ENCODE measurements at places on chromosomes 1 and 21.

GRCh38 chr1:61403679-61404596 is 321.0 kb downstream of the TM2D1 start:
- no peak for DNase-seq

DNA sequence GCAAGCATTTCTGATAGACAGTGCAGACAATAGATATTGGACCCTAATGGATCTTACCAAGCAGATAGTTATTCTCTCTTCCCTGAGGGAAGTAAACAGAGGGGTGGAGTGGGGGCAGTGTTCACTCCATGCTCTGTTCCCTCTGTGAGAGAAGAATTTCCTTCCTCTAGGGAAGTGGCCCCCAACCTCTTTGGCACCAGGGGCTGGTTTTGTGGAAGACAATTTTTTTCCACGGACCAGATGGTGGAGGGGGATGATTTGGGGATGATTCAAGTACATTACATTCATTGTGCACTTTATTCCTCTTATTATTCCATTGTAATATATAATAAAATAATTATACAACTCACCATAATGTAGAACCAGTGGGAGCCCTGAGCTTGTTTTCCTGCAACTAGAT is 459.9 kb downstream of the ADGRL2 start:
- DNase-seq, result no peak

DNA sequence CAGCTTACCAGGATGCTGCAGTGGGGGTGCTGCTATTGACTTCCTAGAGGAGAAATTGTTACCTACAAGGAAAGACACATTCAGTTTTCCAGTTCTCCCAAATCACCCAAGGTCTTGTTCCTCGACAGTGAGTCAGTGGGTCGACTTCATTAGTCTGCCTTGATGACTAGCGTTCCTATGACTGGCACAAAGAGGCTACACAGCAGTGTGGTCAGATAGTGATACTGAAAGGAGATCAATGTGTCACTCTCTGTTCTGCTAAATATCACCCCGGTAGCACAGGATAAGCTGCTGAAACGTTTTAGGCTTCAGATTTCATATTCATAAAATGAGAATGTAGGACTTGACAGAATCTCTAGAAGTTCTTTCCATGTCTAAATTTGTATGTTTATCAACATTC is 357.4 kb downstream of the LMX1A start:
- no peak for DNase-seq

DNA sequence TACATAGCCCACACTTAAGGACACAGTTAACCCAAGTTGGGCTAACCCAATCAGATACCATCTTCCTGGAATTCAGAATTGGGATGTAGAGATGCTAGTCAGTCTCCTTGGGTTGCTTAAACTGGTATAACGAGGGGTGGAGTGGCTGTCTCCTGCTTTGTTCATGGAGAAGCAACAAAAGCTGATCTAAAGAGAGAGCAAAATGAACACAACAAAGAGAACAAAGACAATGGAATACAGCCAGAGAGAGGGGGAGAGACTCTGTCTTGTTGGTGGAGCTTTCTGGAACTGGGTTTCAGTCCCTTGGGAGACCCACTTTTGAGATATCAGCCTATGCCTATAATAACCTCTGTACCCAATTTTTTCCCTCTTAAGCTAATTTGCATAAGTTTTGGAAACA is 138.1 kb downstream of the ATG4C start:
- no peak for DNase-seq

GRCh38 chr1:174269989-174270651 is 110.8 kb downstream of the RABGAP1L start:
- no peak for DNase-seq

DNA sequence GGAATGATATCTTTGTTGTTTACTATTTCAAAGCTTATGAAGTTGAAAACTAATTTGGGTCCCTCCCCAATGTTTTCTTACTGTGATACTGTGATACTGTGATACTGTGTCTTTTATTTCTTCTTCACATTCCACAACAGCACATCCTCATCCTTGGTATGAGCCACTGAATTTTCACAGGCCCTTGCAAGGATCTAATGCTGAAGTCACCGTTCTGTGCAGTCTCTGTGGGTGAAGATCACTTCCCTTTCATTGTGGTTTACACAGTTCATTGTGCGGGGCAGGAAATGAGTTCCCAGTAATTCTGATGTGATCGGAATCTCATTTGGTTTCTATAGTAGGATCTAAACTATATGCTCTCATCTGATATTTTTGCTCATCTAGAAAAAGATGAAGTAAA is 32.1 kb upstream of the PAXBP1 start:
- DNase-seq, result no peak

- no peak for DNase-seq
Observed at GRCh38 chr1:175405766-175406165, 213.2 kb upstream of the KIAA0040 start.

- DNase-seq, result no peak
Observed at GRCh38 chr1:60866226-60866900, 216.0 kb upstream of the NFIA start.

DNA sequence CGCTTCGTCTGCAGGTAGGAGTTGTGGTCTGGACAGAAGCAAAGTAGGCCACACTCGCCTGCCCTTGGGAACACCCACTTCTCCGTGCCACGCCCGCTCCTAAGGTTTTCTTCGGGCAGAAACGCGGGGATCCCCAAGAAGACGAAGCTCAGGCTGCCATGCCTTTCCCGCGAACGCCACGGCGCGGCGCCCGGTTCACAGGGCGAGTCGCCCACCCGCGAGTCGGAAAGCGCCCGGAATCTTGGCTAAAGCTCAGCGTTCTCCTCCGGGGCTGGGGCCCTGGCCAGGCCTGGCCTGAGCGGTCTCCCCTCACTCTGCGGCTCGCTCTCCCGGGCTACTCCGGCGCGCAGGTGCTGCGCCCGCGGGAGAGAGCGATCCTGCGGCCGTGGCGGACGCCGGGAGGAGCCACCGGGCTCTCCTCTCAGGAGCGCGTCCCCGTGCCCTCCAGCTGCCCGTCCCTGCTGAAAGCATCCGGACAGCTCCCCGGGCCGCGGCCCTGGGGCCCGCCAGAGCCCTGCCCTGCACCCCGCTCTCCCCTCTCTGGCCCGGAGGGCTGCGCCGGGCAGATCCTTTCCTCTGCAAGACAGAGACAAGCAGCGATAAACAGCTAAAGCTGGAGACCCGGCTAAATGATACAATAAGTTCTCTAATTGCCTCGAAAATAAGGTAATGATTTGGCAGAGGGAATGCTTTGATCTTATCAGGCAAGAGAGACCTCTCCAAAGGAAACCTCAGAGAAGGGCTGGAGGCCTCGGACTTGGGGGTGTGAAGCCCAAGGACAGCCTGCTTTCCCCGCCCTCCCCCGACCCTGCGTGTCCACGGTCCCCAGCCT is 6.7 kb upstream of the WNT2B start:
- DNase-seq, result peak; percentile 85

- no peak for DNase-seq
Observed at GRCh38 chr1:233109096-233109495, 158.7 kb downstream of the NTPCR start.

DNA sequence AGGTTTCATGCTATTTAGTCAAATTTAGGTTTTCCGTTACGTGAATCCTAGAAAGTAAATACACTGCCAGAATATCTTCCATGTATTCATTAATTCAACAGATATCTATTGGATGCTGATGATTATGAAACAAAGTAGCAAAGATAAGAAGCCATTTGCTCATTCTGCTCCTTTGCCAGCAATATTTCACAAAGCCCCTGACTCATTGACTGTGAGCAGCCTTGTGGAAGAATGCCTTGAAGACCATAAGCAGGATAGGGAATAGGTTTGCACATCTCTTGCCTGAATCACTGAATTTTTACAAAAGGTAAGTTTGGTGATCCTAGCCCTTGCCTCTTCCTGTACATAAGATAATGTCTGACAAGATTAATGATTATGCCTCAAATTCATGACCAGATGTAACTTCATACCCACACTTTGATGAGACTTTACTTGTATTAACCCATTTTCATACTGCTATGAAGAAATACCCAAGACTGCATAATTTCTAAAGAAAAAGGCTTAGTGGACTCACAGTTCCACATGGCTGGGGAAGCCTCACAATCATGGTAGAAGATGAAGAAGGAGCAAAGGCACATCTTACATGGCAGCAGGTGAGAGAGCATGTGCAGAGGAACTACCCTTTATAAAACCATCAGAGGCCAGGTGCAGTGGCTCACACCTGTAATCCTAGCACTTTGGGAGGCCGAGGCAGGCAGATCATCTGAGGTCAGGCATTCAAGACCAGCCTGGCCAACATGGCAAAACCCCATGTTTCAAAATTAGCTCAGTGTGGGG is 1.6 kb upstream of the PIGK start:
- no peak for DNase-seq

GRCh38 chr1:48106049-48106448 is 108.9 kb upstream of the TRABD2B start:
- no peak for DNase-seq

DNA sequence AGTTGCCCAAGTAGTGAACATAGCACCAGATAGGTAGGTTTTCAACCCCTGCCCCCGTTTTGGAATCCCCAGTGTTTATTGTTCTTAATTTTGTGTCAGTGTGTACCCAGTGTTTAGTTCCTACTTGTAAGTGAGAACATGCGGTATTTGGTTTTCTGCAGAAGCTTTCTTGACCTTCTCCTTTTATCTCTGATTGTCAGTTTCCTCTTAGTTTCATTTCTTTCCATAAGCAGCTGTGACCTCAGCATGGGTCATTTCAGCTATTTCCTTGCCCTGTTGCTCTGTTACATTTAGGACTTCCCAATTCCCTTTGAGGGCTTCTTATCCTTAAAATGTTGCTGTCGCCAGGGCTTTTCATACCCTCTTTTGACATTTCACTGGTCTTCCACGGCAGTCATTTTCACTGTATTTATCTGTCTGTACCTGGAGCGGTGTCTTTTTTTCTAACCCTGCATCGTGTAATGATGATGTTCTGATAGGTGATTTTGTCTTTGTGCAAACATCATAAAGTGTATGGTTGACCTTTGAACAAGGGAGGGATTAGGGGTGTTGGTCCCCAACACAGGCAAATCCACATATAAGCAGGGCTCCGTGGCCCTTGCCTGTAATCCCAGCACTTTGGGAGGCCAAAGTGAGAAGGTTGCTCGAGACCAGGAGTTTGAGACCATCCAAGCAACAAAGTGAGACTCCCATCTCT is 15.0 kb downstream of the ITSN1 start:
- no peak for DNase-seq

DNA sequence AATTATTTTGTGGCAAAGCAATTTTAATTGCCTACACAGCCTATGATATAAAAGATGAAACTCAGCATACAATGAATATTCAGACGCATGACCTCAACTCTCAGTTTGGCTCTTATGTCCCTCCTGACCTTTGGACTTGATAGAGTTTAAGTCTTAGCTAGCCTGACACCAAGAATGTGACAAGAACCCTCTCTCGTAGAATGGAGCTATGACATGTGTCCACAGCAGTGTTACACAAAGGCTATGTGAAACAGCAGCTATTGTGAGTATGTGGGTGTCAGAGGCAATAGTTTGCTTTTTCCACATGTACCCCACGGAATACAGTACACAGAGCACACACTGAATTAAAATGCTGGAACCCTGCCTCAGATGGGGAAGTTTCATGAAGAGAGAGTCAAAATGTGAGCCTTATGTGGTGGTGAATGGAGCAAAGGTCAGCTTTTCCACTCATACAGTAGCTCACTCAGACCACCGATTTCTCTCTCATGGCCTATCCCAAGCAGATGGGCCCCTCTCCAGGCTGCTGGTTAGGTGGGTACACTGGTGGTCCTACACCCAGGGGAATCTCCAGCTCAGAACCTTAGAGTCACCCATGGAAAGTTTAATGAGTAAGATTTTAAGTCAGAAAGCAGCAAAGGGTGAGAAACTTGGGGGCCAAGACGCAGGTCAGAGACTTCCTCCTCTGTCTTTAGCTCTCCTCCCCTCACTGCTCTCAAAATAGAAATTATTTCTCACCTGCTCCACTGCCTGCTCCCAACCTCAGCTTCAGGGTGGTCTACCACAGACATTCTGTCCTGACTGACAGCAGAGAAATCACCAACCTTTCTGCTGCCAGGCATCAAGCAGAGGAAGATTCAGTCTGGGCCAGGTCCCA is 10.1 kb upstream of the XCL2 start:
- DNase-seq, result no peak

- DNase-seq, result no peak
Observed at GRCh38 chr1:224851848-224852261, 77.6 kb upstream of the DNAH14 start.

- no peak for DNase-seq
Observed at GRCh38 chr1:55448261-55448660, 233.1 kb upstream of the USP24 start.

DNA sequence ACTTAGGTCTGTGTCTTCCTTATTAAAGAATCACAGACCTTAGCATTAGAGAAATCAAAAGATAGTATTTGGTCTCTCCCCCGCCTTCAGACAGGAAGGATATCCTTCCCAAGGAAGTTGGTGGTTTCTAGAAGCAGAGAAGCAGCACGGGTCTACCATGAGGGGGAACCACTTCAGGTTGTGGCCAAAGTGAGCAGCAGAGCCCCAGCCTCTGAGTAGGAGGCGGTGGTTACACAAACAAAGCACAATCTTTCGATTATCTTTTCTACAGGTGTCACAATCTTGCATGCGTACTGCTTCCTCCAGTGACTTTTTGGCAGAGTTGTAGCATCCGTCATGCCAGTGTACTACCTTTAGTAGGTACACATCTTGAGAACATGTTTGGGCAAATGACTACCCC is 8.8 kb downstream of the PGLYRP4 start:
- DNase-seq, result no peak

DNA sequence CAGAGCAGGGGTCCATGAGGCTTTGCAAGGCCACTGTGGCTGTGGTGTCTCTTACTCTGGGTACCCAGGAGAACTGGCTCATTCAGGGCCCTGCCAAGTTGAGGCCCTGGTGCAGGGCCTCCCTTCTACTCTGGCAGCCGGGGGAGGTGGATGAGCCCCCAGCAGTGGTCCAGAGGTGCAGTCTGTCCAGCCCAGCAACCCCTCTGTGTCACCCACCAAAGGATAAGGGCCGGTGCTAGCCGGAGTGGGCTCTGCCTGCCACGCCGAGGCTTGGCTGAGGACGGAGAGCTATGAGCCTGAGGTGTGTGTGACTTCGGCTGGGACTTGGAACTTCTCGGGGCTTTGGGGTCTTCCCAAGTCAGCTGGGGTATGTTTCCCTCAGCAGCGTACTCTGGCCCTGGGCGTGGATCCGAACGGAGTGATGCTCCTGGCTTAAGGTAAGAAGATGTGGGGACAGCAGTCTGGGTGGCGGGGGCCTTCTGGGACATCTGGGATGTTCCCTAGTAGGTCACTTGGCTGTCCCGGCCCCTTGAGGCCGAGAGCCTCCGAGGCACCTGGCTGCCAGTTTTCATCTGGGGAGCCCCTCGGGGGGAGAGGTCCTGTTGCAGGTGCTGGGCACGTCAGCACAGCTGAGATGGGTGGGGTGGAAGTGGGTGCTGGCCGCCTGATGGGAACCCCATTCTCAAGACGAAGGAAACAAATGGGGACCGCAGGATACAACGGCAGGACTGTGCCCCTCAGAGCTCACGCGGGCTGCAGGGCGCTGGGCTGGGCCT is 25.9 kb downstream of the RUNX3 start:
- DNase-seq, result no peak

- DNase-seq, result no peak
Observed at GRCh38 chr1:207035877-207036551, 3.5 kb upstream of the C1orf116 start.
